GM12892 (cell line): ENCODE measurements at places on chromosomes 1 and 21.

- DNase-seq: no peak
Measured at GRCh38 chr1:38561725-38562124, 297.8 kb downstream of the RRAGC start.

DNA sequence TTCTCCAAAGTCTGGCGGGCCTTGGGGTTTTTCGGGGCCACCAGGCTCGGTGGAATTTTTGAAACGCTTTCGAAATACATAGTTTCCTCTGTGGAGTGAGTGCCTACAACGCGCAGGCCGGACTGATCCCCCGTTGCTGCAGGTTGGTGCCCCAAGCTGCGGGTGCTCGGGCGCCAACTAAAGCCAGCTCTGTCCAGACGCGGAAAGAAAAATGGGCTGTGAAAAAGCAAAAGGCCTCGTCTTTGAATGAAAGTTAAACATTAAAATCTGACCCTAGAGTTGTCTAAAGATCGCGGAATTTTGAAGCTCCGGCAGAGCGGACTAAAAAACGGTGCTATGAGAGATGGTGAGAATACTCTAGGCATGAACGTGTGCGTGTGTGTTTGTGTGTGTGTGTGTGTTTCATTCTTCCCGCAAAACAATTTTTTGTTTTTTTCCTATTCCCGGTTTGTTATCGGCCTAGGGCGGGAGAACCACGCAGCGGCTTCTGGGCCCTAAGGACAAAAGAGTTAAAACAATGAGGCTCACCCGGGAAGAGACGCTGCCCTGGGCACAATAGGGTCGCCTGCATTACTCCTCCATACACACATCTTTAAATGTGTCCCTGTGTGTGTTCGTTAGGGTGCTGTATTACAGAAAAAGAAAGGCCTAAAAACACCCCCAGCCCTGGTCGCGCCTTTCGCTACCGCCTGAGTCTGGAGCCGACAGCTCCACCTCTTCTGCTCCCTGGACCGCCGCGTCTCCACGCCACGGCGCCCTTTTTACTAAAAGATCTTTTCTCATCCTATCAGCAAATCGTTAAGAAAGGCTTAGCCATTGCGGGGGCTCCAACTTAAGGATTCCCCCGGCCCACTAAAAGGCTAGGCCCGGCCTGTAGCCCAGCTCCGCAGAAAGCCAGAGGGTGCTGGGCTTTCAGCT lies 3.2 kb downstream of the TBX15 start:
- DNase-seq: no peak

DNA sequence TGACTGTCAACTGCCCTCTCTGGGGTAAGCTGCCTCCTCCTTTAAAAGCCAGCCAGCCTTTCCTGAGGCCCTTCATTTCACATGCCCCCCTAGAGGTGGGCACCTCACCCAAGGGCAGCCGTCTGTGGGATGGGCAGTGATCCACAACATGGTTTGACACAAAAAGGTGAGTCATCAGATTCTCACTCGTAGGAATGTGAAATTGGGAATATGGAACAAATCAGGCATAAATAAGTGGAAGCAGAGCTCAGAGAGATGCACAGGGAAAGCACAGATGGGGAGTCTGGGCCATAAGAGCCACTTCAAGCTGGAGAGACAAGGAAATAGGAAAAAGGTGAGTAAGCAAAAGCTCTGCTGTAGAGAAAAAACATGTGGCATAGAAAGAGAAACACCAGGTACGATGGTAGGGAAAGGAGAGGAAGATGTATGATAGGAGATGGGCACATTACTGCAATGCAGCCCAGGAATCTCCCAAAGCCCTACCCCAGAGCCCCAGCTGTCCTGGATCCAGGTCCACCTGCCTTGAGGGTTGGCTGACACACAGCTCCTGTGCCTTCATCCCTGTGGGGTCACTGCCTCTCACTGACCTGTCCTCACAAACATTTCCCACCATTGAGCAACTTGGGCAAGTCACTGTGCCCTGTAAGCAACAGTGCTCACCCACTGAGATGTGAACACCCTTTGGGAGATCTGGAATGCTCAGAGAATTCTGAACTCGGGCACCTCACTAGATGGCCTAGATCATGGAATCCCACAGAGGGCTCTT lies 86.6 kb downstream of the ASTN1 start:
- no peak for DNase-seq

DNA sequence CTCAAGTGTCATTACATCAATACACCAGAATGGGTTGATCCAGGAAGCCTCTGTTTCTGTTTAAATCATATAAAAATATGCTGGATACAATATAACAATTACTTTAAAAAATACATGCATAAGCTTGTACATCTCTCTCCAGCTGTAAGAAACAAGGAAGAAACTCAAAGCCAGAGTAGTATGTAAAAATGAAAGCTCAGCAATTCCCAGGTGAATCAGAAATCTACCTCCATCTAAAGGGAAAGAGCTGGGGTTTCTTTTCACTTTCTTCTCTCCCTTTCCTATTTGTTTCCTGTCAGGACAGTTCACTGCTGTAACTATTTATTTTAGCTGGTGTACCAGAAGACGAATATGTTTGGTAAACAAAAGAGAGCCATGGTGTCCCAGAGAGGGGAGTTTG lies 301.0 kb upstream of the C1orf87 start:
- no peak for DNase-seq
